D341Med (cell line): ENCODE measurements at places on chromosomes 7 and 10.

- DNase-seq: peak; percentile 46
These were observed 56.7 kb downstream of the IDE start for GRCh38 chr10:92517034-92517655.

GRCh38 chr7:20450536-20450935 lies 119.8 kb downstream of the ITGB8 start:
- DNase-seq: no peak

GRCh38 chr10:13354783-13355182 lies 6.7 kb upstream of the SEPHS1 start:
- DNase-seq: no peak

DNA sequence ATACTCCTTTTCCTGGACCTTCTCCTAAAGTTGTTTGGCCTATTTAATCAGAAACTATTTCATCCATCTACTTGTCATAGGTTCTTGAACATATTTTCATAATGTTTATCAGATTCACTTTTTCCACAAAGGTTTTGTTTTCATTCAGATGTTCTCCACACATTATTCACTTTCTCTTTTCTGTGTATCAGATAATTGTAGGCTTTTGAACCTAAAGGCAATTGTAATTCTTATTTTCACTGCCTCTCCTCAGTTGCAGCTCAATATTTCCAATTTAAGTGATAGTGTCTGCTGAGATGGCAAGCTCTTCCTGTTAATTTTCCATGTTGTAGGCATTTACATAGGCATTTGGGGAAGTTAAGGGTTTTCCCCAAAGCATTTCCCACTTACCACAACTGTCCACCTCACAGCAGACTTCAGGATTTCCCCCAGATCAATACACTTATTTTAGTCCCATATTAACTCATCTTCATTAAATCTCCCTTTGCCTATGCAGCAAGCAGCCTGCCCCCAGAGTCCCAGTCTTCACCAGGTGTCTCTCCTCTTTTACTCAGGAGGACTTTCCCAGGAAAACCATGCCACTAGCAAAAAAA lies 12.3 kb upstream of the IKZF1 start:
- DNase-seq: no peak

GRCh38 chr7:70052691-70053090 lies 454.4 kb downstream of the AUTS2 start:
- no peak for DNase-seq

GRCh38 chr10:127995939-127996338 lies 89.0 kb downstream of the PTPRE start:
- no peak for DNase-seq

GRCh38 chr10:111598433-111599059 lies 521.7 kb downstream of the ADRA2A start:
- DNase-seq: peak; percentile 59

DNA sequence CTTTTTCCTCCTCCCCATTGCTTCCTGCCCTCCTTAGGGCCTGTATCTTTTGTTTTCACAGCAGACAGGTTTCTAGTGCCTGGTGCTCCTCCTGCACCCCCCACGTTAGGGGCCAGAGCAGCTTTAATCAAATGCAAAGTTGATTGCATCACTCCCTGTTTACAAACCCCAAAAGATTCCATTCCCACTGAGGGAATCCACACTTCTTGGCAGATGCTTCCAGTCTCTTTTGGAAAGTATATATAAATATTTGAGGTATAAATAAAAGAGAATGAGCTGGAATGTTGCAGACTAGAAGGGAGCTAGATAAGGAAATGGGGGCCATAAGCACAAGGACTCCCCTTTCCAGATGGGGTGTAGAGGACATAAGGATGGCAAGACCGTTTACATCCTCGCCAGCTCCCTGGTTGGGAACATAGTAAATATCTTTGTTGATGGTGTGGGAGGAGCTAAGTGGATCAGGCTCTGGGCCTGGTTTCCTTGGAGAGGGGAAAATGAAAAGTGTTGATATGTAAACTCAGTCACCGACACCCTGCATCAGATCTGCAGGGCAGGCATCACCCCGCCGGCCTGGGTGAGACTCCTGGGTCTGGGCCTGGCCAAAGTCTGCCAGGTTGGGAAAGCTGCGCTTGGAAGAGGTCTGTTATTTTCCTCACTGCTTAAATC lies 6.2 kb downstream of the RARRES2 start:
- DNase-seq: peak; percentile 29

GRCh38 chr7:157444011-157444842 lies 107.4 kb downstream of the DNAJB6 start:
- DNase-seq: no peak

DNA sequence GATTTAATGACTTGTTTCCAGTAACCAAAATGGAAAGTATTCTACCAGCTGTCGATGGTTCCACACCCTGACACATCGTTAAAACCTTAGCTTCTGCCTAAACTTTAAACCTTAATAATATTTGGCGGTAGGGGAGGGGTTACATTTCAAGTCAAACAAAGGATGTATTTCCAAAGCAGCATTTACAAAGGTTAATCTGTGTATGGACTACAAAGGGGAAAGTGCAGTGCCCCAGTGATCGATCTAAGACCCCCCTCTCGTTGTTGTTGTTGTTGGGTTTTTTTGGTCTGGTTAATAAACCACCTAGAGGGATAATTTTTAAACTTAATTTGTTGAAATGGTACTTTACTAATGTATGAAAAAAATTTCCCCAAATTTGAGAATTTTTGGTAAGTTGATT lies 1.1 kb upstream of the STEAP2 start:
- no peak for DNase-seq

GRCh38 chr7:29482056-29482455 lies 81.6 kb upstream of the PRR15 start:
- no peak for DNase-seq

DNA sequence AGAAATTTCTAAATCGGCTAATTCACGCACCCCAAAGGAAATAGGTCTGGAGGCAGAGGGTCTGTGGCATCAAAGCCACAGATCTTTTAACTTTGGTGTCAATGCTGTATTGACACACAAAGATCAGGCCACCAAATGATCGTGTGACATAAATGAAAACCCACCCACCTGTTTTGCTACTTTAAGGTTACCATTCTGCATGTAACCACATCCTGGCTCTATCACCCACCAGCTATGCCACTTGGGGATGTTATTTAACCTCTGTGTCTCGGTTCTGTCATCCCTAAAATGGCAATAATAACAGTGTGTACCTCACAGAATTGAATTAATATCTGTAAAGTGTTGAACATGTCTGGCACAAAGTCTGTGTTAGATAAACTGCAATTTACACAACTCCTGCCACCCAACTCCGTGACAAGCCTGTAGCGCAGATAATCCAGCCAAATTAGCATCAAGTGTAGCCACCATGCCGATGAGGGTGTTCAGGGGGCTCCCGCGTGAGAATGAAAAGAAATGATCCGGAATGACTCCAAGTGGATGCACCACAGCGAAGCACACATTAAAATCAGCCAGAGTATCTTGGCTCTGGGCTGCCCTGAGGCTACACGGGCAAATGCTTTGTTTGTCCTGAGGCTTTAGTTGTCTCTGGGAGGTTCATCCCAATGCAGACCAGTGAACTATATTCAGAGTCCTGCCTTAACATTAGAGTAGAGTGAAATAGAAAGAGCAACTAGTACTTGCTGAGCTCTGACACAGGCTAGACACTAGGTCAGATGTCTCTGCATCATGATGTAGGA lies 158.4 kb upstream of the NEBL start:
- DNase-seq: no peak

GRCh38 chr10:44260286-44260928 lies 124.5 kb downstream of the CXCL12 start:
- DNase-seq: no peak

DNA sequence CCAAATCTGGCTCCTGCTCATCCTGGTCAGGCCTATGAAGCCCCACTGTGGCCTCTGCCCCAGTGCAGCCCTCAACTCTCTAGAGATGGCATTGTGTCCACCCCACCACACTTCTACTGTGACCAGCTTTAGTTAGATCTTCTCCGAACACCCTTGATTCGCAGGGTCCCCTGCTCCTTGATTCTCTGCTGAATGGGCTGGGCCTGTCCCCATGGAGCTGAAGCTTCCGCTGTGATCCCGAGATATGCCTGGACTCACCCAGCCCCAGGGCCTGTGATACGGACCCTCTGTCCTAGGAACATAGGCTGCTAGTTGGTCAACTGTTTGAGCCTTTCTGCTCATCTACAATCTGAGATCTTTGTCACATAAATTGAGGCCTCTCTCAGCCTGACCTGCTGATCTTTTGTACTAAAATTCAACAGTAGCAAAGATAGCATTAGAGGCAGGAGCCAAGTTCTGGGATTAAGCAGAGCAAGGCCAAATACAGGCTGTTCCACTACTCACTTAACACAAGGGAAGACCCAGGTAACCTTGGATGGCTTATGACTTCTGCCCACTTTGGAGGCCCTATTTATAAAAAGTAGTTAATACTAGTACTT lies 6.5 kb upstream of the PPIF start:
- DNase-seq: no peak

DNA sequence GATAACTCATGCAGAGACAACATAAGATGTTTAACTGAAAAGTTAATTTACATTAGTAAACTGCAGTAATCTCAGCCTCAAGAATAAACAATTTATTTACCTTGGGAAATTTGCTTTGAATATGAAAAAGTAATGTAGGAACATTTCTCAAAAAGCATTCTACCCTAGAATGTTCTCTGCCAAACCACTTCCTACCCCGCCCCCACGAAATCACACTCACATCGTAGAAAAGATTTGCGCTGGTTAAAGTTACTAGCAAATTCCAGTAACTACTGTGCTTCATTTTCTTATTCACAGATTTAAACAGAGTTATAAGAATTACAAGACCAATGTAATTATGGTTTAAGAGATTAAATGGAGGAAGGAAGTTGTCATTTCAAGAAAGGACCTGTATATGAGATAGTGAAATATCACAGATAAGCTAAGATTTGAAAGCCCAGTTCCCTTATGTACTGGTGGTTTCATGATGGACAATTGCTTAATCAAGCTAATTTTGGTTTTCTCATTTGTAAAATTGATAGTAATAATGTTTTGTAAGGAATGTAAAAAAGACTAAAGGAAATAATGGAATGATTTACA lies 175.4 kb downstream of the GNAI1 start:
- DNase-seq: no peak

DNA sequence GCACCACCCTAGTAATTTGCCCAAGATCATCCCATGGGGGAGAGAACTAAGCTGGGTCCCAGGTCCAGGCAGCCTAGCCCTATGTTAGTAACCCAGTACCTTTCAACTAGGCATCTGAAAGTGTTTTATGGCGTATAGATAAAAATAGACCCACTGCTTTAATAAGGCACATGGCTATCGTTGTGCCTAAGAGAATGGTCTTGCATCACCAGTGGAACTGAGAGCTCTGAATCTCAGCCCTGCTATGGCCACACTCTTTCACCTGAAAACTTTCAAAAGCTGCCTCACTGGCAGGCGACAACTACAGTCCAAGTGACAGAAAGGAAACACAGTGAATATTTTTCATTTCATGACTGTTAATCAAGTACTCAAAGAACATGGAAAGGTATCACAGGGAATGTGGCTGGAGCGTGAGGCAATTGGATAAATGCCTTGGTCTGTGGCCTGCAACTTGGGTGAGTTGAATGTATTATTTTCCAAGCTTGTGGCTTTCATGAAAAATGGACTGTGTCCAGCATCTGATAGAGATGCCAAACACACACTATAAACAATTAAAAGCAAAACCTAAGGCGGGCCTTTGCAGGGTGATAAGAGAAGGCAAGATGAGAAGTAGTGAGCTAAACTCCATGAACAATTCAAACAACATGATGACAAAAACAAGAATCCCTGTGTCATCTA lies 18.0 kb upstream of the SFMBT2 start:
- no peak for DNase-seq

DNA sequence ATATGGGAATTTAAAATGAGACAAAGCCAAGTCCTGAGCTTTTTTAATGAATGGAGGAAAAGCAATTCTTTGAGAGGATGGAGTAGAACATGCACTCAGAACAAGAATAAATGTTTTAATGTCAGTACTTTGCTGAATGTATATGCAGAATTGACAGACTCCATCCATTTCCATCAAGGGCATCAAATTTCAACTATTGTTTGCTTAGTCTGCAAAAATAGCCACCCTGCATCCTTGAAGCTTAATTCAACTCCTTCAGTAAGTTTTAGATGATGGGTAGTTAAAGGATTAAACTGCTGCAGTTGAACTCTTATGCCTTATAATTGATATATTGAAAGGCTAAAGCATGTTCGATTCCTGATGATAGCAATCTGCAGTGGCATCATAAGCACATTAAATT lies 99.7 kb upstream of the IFRD1 start:
- no peak for DNase-seq

GRCh38 chr7:156157409-156158012 lies 345.2 kb upstream of the SHH start:
- DNase-seq: no peak

GRCh38 chr10:84329986-84330651 lies 1.7 kb downstream of the CCSER2 start:
- no peak for DNase-seq

DNA sequence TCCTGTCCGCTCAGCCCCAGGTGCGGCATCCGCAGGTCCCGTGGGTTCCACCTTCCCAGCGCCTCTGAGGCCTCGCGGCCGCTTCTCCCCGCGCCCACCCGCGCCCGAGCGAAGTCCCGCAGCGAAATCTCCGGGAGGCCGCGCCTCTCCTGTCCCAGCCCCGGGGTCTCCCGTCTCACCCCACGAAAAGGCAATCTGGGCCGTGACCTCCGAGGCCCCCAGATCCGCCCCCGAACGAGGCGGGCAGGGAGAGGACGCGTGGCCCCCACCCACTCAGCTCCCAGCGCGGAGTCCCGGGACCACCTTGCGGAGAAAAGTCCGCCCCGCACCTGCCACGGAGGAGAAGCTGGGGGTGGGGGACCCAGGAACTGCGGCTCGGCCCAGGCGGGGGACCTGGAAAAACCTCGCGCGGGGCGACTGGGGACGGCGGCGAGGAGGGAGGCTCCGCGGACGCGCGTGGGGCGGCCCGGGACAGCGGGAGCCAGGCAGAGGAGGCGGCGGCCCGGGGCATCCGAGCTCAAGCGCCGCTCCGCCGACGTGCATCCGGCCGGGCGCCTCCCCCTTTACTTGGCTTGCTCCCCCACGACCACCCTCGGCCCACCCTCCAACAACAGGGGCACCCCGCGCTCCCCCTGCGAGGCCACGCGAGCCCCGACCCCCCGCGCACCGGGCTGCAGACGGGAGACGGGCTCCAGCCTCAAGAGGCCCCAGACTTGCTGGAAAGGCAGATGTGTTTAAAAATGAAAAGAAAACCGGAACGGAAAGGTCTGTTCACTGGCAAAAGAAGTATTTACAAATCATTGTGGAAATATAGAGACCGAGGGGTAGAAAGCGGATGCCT lies 33.0 kb upstream of the RNF32 start:
- DNase-seq: peak; percentile 38

- DNase-seq: no peak
These were observed 94.9 kb upstream of the ZNF438 start for GRCh38 chr10:31126593-31126992.

GRCh38 chr7:110507832-110508231 lies 583.1 kb upstream of the LRRN3 start:
- DNase-seq: no peak

DNA sequence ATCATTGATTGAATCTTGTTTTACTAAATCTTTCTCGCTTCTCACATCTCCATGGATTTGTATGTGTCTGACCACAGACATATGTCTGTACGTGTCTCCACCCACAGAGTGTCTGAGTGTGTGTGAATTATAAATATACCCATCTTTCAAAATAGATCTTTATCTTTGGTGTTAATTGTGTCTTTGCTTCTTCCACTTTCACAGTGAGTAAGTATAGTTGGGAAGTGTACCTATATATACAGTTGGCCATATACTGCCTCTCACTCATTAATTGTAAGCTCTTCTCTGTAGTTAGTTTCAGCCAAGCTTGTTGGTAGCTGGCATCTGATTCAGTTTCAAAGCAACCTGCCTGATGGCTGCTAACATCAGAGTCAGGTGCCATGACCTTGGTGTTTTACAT lies 18.4 kb downstream of the EEPD1 start:
- DNase-seq: no peak

- DNase-seq: no peak
These were observed 59.4 kb downstream of the CDK14 start for GRCh38 chr7:90655566-90655965.
